ENCODE measurements at places on chromosomes 6 and 20.
A peak's percentile ranks its signal among the peaks of the same experiment; 100 is the strongest.

GRCh38 chr20:40691566-40692239, 2.7 kb upstream of the MAFB start:
- no peak for DNase-seq

GRCh38 chr6:83462524-83462923, 31.7 kb upstream of the ME1 start:
- DNase-seq, result no peak

DNA sequence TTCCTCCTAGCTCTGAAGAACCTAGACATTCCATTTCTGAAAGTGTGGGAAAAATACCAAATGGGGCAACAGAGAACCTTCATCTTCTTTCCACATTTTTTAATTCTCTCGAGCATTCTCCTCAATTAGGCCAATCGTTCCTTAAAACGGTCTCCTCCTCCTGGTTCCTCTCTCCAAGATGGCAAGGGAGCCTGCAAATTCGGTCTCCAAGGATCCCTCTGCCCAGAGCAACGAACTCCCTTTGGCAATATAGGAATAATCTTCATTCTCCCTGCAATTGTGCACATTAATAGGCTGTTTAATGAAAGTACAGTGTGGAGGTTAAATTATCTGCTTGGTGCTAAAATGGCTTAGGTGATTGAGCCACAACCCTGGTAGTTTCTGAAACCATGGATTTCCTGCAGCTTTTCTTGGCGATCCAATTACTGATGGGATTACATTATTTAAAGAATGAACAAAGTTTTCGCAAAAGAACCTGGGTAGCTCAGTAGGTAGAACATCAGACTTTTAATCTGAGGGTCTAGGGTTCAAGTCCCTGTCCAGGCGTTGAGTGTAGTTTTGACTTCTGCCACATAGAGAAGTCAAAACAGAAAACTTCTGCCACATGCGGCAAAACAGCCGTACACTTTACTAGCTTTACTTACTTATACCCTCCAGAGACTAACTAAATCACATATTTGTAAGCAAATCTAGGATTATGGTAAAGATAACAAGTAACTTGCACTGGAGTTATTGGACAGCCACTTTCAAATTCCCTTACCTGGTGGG, 102.9 kb upstream of the ZNF184 start:
- no peak for DNase-seq

DNA sequence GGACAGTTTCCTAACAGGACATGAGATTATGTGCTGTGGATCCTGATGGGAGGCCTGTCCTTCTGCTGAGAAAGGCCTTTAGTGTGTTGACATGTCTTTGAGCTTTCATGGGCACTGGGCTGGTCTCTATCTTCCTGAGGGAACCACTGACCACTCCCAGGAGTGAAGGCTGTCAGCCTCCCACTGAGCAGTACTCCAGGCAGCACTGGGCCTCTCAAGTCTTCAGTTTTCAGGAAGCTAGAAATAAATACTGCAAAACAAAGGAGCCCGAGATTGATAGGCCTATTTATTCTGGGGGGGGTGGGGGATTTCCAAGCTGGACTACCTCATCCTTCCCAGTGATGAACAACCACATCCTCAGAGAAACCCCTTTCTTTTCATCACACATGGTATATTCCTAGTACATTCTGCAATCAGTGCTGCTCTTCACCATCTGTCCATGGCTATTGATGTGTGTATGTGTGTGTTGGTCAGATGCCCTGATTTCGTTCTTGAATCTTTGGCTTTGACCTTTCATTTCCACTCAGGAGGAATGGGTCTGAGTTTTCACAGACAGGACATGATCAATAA, 180.9 kb upstream of the SPTLC3 start:
- DNase-seq, result no peak

GRCh38 chr6:118574051-118574865, 26.2 kb downstream of the PLN start:
- no peak for DNase-seq

DNA sequence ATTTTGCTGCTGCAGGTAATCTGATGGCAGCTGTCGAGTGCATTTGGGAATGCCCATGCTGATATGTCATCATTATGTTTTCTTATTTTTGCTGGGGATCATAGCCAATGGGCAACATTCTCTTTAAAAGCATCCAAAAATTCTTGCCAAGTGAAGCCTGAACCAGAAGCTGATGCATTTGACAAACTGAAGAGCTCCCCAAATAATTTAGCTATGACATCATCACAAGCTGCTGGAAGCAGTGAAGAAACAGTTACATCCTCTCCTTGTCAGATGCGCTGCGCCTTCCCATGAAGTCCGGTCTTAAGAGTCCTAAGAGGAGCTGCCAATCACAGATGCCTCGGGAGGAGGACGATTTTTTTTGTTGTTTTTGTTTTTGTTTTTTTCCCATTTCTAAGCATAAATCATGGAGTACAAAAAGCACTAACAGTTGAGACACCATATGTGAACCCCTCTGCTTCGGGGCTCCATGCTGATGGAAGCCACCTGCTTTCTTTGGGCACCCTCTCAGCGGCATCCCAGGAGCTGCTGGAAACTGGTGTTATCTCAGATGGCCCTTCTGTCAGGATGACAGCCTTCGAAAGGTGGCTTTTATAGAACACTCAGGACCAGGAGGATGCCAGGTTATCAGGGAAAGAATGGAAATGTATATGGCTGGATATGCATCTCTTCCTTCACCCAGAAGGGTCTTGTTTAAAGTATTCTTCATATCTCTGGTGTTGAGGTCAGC, 56.1 kb upstream of the FOXQ1 start:
- no peak for DNase-seq

GRCh38 chr6:64000818-64001491, 365.4 kb downstream of the PHF3 start:
- DNase-seq, result no peak

GRCh38 chr6:21559238-21559637, 34.3 kb upstream of the SOX4 start:
- no peak for DNase-seq

- peak; percentile 23 for DNase-seq
Measured at GRCh38 chr6:31068669-31069340, 43.6 kb downstream of the C6orf15 start.

DNA sequence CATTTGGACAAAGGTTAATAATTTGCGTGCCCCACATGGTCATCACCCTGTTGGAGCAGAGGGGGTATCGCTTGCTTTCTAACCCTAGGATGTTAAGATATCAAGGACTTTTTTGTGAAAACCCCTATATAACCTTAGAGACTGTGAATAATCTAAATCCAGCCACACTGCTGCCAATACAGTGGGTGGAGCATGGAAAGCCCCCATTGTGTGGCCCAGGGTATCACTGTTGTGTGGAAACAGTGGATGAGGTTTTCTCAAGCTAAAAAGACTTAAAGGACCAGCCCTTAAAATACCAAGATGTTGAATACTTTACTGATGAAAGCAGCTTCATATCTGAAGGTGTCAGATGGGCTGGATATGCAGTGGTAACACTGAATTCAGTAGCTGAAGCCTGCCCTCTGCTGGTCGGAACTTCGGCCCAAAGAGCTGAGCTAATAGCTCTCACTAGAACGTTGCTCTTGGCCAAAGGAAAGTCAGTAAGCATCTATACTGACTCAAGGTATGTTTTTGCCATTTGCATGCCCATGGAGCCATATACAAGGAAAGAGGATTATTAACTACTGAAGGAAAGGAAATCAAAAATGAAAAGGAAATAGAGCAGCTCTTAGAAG, 695.2 kb downstream of the PHF3 start:
- DNase-seq, result no peak

DNA sequence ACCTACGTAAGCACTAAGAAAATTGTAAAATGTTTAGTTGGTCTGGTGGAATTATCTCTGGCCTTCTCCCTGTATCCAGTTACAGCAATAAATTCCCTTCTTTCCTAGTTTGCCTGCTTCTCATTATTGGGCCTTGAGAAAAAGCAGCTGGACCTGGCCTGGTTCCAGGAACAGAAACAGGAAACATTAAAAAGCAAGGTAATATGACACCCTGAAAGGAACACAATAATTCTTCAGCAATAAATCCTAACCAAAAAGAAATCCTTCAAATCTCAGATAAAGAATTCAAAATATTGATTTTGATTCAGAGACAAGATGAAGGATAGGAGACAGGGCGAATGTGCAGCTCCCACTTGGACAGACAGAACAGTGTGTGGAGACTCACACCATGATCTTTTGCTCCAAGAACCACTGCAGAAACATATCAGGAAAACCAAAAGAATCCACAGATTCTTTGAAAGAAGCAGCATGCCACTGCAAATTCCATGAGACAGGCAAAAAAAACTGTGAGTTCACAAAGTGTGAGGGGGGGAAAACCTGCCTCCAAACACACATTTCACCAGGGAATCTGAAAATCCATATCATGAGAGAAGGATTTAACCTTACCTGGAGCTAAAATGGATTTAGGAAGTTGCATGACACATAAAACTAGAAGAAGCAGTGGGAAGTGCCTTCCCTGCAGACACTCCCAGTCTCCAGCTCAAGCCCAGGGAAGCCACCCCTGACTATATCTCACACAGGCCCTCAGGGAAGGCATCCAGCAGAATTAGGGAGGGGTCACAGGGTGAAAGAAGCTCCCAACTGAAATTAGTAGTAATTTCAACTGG, 28.9 kb downstream of the TREM1 start:
- DNase-seq, result no peak

DNA sequence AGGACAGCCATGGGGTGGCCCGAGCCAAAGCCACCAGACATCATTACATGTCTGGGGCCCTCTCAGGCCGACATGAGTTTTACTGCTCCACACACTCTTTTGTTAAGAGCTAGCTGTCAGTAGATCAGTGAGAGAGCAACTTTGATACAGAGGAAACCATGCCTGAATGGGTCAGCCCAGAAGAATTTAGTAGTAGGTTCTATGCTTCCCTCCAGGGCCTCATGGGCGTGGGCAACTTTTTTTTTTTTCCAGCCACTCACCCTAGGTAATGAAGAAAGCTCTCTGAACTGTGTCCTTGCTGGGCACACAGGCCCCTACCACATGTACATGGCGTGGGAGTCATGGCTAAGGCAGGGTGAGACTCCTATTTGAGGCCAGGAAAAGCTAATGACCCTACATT, 38.8 kb downstream of the HLA-F start:
- no peak for DNase-seq

DNA sequence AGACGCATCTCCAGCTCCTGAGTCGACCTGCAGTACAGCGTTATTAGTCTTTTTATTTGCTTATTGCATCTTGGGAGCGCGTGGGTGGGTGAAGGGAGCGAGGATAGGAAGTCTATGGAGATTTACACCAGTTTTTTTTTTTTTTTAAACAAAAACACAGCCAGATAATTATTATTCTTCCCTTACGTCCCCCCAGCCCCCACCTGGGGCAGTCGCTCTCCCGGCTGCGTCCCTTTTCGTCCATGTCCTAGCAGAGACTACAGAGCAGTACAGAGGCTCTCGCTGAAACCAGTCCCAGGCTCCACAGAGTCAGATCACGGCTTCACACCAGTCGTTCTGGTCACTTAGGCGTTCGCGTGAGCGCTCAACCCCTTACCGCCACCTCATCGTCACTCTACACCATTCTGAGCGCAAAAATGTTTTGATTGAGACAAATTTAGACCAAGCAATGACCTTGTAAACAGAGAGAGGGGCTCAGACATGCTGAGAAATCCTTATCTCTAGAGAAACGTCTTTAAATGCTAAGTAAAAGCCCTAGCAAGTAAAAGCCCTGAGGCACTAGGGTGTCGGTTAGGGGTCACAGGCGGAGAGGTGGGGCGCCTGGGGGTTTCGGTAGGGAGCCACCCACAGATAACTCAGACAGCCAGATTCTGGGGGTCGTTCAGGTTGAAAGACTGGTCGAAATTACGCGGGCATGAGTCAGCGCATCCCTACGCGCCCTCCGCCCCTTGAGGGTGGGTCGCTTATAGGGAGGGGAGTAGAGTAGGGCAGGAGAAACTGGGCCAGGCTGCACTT, 975 bp upstream of the PPT2 start:
- DNase-seq, result no peak

GRCh38 chr6:125639466-125640020, 109.9 kb upstream of the HEY2 start:
- DNase-seq, result no peak

- peak; percentile 18 for DNase-seq
Measured at GRCh38 chr6:70651326-70651905, 16.3 kb upstream of the SMAP1 start.

DNA sequence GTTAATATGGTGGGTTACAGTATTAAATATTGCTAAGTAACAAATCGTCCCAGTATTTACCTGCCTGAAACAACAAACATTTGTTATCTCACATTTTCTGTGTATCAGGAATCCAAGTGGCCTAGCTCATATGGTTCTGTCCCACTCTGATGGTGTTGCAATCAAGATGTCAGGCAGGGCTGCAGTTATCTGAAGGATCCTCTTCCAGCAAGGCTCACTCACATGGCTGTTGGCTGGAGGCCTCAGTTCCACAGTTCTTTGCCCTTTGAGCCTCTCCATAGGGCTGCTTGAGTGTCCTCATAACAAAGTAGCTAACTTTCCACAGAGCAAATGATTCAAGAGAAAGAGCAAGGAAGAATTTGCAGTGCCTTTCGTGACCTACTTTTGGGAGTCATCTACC, 17.7 kb downstream of the RAB22A start:
- no peak for DNase-seq

GRCh38 chr6:69881322-69882151, 15.2 kb downstream of the COL19A1 start:
- no peak for DNase-seq

- no peak for DNase-seq
Measured at GRCh38 chr6:5457041-5457440, 195.7 kb downstream of the FARS2 start.

DNA sequence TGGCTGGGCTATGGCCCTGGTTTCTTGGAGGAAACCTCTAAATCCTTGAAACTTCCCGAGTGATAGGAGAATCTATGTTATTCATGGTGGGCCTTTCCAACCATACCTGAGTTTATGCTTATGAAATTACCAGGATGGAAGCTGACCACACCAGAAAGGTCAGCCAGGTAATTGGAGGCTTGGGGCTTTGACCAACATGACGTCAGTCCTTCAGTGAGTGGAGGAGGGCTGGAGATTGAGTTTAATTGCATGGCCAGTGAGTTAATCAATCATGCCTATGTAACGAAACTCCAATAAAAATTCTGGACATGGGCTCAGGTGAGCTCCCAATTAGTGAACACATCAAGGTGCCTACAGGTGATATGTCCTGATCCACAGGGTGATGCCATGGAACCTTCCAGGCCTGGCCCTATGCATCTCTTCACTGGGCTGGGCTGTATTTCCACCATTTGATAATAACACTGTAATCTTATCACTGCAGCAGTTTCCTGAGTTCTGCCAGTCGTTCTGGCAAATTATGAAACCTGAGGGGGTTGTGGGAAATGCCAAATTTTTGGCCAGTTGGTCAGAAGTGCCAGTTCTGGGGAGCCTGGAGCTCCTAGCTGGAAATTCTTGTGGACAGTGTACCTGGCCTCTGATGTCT, 106.5 kb downstream of the CDH26 start:
- DNase-seq, result no peak
